ENCODE measurements at places on chromosomes 7 and 10. TPM values are rescaled to one million over a fixed set of nuclear protein-coding genes. Genes with fewer than 3 reads are reported as not detected.
A peak's percentile ranks its signal among the peaks of the same experiment; 100 is the strongest.

The HABP2 gene
- 0.77 TPM for total RNA-seq

The MBLAC1 gene
- 2.7 TPM for total RNA-seq

The FEZF1 gene
- total RNA-seq = not detected

The TRIM73 gene
- 5.6 TPM for total RNA-seq

The TMEM196 gene
- total RNA-seq = not detected

The ARL5B gene
- total RNA-seq = 10.6 TPM

The IRF5 gene
- 46.0 TPM for total RNA-seq

The ACSM6 gene
- total RNA-seq = not detected

The AGMO gene
- total RNA-seq = not detected

The VSIR gene
- total RNA-seq = 117 TPM

DNA sequence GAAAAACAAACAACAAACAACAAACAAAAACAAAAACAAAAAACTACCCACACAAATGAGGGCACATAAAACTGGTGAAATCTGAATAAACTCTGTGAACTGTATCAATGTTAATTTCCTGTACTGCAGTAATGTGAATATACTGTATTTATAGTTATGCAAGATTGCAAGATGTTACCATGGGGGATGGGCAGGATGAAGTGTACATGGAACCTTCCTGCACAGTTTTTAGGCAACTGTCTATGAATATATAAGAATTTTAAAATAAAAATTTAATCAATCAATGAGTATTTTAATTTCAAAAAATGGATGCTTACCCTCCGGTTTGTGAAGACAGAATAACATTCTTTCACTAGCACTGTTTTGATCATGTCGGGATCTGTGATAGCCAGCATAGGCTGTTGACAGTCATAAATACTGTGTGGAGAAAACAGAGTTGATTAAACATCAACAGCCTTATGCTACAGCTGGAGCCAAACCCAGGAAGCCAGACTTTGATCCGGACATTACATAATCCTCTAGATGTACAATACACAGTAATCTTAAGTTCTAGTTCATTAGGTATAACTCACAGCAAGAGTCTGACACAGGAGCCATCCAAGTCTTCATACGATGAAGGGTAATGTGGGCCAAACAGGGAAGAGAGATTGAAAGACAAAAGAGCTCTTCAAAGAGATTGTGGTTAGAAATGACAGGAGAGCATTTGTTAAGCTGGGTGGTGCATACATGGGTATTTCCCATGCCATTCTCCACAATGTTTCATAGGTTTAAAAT is 14.8 kb downstream of the CYP3A7 start:
- H3K4me1 ChIP-seq = no peaks in the 10 kb centered on the region
- H3K27me3 ChIP-seq = no peaks in the 10 kb centered on the region
- no peaks in the 10 kb centered on the region for H3K36me3 ChIP-seq

- no peaks in the 10 kb centered on the region for H3K27me3 ChIP-seq
- no peaks in the 10 kb centered on the region for H3K36me3 ChIP-seq
- DNase-seq = no peak
- no peak overlapping the region for H3K27ac ChIP-seq
- no peak overlapping the region for H3K4me3 ChIP-seq
Observed at GRCh38 chr10:109187677-109188076, 735.6 kb downstream of the XPNPEP1 start.

DNA sequence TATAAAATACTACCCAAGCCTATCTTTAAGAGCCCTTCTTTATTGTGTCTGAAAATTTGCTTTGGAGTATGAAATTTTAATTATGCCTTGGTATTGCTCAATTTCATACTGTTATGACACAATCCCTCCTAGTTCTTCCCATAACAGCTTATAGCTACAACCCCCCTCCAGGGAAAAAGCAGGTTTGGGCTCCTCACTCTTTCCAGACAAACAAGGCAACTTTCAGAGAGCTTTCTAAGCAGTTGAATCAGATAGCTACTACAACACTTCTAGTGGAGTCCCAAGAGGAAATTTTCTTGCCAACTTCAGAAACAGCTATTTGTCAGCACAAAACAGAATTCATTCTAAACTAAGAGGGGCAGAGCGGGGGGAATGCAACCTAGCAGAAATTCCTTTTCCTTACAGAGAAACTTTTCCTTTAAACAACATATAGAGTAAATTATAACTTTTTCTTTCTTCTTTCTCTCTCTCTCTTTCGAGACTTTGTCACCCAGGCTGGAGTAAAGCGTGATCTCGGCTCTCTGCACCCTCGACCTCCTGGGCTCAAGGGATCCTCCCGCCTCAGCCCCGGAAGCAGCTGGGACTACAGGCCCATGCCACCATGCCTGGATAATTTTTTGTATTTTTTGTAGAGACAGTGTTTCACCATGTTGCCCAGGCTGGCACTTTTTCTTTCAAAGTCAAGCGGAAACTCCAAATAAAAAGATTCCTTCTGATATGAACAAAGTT is 26.0 kb upstream of the JMJD1C start:
- no peak for DNase-seq
- H3K36me3 ChIP-seq = no peaks in the 10 kb centered on the region
- peaks cover 25% of the 10 kb centered on the region for H3K4me1 ChIP-seq
- no peak overlapping the region for H3K4me3 ChIP-seq
- peak overlapping the region; percentile 66 for H3K27ac ChIP-seq

- no peaks in the 10 kb centered on the region for H3K36me3 ChIP-seq
- no peak overlapping the region for H3K27ac ChIP-seq
- H3K4me3 ChIP-seq = no peak overlapping the region
- no peak for DNase-seq
- peaks cover 3% of the 10 kb centered on the region for H3K27me3 ChIP-seq
- H3K4me1 ChIP-seq = peaks cover 10% of the 10 kb centered on the region
Observed at GRCh38 chr10:124356701-124357560, 61.8 kb downstream of the OAT start.

DNA sequence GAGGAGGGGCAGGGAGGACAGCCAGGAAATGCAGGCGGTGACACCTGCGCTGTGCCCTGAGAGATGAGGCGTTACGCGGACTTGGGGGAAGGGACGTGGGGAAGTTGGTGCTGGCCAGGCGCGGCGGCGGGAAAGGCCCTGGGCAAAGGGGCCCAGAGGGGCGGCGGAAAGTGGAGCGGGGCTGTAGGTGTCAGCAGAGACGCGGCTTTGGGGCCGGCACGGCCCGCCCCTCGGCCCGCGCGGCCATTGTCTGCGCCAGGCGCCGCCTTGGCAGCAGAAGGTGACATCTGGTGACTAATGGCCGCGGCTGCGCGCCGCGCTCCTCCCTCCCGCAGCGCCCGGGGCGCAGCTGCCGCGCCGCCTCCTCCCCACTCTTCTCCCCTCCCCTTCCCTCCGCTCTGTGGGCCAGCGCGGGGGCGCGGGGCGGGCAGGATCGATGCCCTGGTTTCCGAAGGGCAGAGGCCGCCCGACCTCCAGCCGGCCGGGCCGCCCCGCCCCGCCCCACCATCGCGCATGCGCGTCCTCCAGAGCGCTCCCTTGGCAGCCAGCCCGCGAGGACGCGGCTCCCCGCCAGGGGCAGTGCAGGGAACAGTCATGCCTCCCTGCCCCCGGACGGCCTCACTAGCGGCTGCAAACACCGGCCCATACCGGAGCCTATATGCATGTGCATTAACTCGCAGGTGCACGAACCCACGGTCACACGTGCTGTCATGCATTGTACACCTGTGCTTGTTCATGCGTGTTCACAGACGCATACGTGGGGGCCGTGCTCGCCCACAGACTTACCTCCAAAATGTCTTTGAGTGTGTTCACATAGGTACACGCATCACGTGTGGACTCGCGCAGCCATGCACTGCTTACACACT is 269.6 kb downstream of the RPS24 start:
- H3K27ac ChIP-seq = peak overlapping the region; percentile 90
- no peaks in the 10 kb centered on the region for H3K36me3 ChIP-seq
- H3K4me3 ChIP-seq = peak overlapping the region; percentile 68

GRCh38 chr10:11832042-11832441 is 8.9 kb downstream of the PROSER2 start:
- peak overlapping the region; percentile 44 for H3K27ac ChIP-seq
- no peaks in the 10 kb centered on the region for H3K27me3 ChIP-seq
- DNase-seq = no peak
- no peak overlapping the region for H3K4me3 ChIP-seq

GRCh38 chr7:55296070-55296469 is 69.1 kb upstream of the LANCL2 start:
- no peaks in the 10 kb centered on the region for H3K4me1 ChIP-seq
- no peak for DNase-seq
- peaks cover 4% of the 10 kb centered on the region for H3K27me3 ChIP-seq
- no peak overlapping the region for H3K27ac ChIP-seq

GRCh38 chr10:90992462-90992861 is 71.6 kb upstream of the ANKRD1 start:
- H3K4me3 ChIP-seq = no peak overlapping the region
- H3K27me3 ChIP-seq = no peaks in the 10 kb centered on the region
- no peak overlapping the region for H3K27ac ChIP-seq
- DNase-seq = no peak
- no peaks in the 10 kb centered on the region for H3K36me3 ChIP-seq

- H3K4me1 ChIP-seq = peaks cover 9% of the 10 kb centered on the region
- H3K36me3 ChIP-seq = no peaks in the 10 kb centered on the region
- H3K4me3 ChIP-seq = no peak overlapping the region
- no peaks in the 10 kb centered on the region for H3K27me3 ChIP-seq
- H3K27ac ChIP-seq = no peak overlapping the region
- no peak for DNase-seq
Observed at GRCh38 chr7:136923111-136923667, 54.7 kb downstream of the CHRM2 start.

GRCh38 chr7:149833495-149834130 is 4.6 kb upstream of the ZNF862 start:
- H3K27me3 ChIP-seq = peaks cover 12% of the 10 kb centered on the region
- H3K4me1 ChIP-seq = no peaks in the 10 kb centered on the region
- H3K4me3 ChIP-seq = no peak overlapping the region
- DNase-seq = no peak
- no peaks in the 10 kb centered on the region for H3K36me3 ChIP-seq
- no peak overlapping the region for H3K27ac ChIP-seq

GRCh38 chr10:125687507-125688185 is 4.7 kb upstream of the TEX36 start:
- no peaks in the 10 kb centered on the region for H3K27me3 ChIP-seq
- no peaks in the 10 kb centered on the region for H3K36me3 ChIP-seq
- H3K4me1 ChIP-seq = no peaks in the 10 kb centered on the region

- H3K4me3 ChIP-seq = no peak overlapping the region
- no peak overlapping the region for H3K27ac ChIP-seq
- H3K36me3 ChIP-seq = no peaks in the 10 kb centered on the region
- H3K4me1 ChIP-seq = no peaks in the 10 kb centered on the region
- no peaks in the 10 kb centered on the region for H3K27me3 ChIP-seq
- no peak for DNase-seq
Observed at GRCh38 chr7:121810831-121811672, 61.9 kb upstream of the PTPRZ1 start.

- peaks cover 16% of the 10 kb centered on the region for H3K4me1 ChIP-seq
- peak overlapping the region; percentile 93 for H3K4me3 ChIP-seq
- peak overlapping the region; percentile 97 for H3K27ac ChIP-seq
- DNase-seq = no peak
- H3K27me3 ChIP-seq = peaks cover 10% of the 10 kb centered on the region
Observed at GRCh38 chr10:75408509-75408875, 6.9 kb upstream of the ZNF503 start.

GRCh38 chr7:10780400-10780747 is 193.3 kb upstream of the PHF14 start:
- no peak overlapping the region for H3K4me3 ChIP-seq
- H3K36me3 ChIP-seq = no peaks in the 10 kb centered on the region
- DNase-seq = no peak

DNA sequence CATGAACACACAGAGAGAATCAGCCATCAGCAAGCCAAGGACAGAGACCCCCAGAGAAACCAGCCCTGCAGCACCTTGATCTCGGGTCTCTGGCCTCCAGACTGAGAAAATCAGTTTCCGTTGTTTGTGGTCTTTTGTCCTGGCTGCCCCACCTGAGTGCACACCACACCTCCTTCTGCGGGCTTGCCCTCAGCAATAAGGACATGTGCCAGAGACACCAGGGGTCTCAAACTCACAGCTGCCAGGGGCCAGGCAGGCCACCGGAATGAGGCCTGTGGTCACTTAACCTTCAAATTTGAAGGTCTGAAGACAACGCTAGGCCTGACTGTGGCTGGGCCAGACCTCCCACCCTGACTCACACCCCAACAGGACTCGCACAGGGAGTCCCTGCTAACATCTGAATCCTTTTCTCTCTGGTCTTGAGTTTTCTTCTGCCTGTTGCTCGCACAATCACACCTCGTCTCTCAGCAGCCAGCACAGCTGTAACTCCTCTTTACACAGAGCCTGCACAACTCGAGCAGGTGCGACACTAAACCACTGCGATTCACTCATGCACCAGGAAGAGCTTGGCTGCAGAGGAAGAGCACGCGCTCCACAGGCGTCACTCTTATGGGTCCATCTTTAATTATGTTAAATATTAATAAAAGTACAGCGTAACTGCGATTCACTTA is 86.2 kb downstream of the CHST15 start:
- no peak overlapping the region for H3K4me3 ChIP-seq
- H3K27ac ChIP-seq = no peak overlapping the region
- H3K36me3 ChIP-seq = peaks cover 65% of the 10 kb centered on the region

- H3K27ac ChIP-seq = no peak overlapping the region
- H3K4me1 ChIP-seq = peaks cover 8% of the 10 kb centered on the region
- H3K27me3 ChIP-seq = peaks cover 8% of the 10 kb centered on the region
- no peak for DNase-seq
- no peaks in the 10 kb centered on the region for H3K36me3 ChIP-seq
Observed at GRCh38 chr7:23210506-23210905, 28.7 kb downstream of the NUP42 start.

GRCh38 chr7:20403331-20403730 is 72.6 kb downstream of the ITGB8 start:
- H3K27me3 ChIP-seq = no peaks in the 10 kb centered on the region
- H3K36me3 ChIP-seq = no peaks in the 10 kb centered on the region
- peaks cover 17% of the 10 kb centered on the region for H3K4me1 ChIP-seq

DNA sequence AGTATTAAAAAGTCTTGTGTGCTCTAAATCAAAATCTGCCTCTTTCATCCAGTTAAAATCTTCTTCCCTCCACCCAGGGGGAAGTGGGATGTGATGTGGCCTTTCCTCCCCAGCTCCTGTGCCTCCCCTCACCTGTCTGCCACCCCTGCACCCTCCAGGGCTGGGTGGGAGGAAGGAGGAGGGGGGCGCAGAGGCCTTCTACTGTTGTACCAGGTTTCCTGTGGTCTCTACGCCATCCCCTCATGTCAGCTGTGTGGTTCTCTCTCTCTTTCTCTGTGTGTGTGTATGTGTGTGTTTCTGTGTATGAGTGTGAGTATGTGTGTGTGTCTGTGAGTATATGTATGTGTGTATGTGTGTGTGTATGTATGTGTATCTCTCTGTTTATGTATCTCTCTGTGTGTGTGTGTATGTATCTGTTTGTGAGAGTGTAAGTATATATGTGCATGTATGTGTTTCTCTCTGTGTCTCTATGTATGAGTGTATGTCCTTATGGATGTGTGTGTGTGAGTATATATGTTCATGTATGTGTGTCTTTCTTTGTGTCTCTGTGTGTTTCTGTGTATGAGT is 45.5 kb upstream of the C10orf71 start:
- DNase-seq = no peak
- H3K4me1 ChIP-seq = no peaks in the 10 kb centered on the region
- no peak overlapping the region for H3K27ac ChIP-seq
- H3K4me3 ChIP-seq = no peak overlapping the region

DNA sequence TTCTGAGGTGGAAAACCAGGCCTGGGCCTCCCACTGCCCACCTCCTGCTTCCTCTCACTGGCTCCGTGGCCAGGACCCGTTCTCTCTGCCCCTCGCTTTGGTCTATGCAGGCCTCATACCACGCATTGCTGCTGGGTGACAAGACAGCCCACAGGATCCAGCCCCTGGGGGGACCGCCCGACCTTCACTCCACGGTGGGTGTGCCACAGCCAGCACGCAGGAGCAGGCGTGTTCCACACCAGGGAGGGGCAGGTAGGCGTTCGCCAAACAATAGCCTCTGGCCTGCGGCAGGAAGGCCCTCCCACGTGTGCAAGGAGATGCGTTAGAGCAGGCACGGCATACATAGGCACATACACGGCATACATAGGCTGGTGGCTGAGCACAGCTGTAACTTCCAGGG is 233.4 kb downstream of the WDR37 start:
- H3K4me1 ChIP-seq = no peaks in the 10 kb centered on the region
- H3K36me3 ChIP-seq = no peaks in the 10 kb centered on the region
- no peak overlapping the region for H3K4me3 ChIP-seq
- no peaks in the 10 kb centered on the region for H3K27me3 ChIP-seq
